Activated naive CD4-positive, alpha-beta T cell treated with anti-CD3 and anti-CD28 coated beads, Interleukin-2, amount 50 U/mL, for 72 hours (primary cell): ENCODE measurements at places on chromosomes 16 and 17. TPM values are rescaled to one million over a fixed set of nuclear protein-coding genes. Genes with fewer than 3 reads are reported as not detected.

HS3ST3B1 gene
- total RNA-seq = 5.0 TPM

DNA sequence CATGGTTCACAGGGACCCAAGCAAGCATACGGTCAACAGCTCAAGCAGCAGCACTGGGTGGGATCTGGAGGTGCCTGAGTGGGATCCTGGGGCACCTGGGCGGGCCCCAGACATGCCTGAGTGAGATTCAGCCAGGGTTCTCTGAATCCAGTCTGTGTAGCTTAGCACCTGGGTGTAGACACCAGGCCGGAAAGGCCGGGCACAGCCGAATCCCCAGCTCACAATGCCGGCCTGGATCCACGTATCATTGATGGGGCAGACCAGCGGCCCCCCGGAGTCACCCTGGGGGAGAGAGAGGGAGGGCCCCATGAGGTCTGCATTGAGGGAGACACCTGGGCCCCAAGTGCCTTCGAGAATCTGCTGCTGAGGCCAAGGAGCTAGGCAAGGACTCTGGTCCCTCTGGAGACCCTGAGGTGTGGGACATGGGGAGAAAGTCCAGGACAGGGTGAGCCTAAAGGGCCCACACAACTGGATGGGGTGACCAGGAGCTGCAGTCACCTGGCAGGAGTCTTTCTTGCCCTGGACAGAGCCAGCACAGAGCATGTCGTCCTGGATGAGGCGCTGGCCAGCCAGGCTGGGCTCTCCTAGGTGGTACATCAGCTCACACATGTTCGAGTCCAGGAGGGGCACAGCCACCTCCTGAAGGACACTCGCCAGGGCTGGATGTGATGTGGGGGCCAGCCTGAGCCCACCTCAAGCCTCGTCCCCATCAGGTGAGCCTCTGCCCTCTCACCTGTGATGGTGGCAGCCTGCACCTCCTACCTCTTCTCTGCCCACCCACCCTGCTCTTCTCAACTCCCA lies 9.7 kb downstream of the ZG16B start:
- DNase-seq = no peak

DNA sequence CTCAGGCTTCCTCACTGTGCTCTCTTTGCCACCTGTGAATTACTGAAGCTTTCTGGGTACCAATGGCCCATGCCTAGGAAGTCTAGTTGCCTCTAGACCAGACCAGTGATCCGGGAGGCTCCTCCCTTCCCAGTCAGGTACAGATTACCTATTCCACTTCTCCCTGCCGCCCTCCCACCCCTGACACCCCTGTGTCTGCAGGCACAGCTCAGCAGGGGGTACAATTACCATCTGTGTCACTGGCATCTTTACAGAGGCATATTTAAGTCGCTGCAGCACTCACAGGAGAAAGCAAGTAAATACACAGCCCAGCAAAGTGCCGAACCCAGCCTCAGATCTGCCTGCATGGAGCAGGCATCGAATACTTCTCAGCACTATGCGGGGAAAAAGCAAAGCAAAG lies 5.3 kb upstream of the WSCD1 start:
- no peak for DNase-seq

TLCD3B gene
- total RNA-seq = 3.4 TPM

DNA sequence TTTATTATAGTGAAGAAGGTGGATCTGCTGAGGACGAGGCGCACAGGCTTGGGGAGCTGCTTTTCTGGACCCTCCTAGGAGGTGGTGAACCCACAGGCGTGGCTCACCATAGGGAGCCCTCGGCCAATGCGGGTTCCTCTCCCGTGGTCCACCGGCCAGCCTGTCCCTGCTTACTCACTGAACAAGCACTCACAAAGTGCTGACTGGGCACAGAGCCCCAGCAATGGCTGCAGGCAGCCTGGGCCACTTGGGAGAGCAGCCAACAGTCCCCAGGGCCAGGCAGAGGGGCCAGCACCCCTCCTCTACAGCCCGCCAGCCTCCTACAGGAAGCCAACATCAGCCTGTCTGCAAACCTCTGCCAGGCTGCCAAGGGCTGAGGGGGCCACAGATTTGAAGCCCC lies 19.1 kb upstream of the NCBP3 start:
- DNase-seq = no peak

DNA sequence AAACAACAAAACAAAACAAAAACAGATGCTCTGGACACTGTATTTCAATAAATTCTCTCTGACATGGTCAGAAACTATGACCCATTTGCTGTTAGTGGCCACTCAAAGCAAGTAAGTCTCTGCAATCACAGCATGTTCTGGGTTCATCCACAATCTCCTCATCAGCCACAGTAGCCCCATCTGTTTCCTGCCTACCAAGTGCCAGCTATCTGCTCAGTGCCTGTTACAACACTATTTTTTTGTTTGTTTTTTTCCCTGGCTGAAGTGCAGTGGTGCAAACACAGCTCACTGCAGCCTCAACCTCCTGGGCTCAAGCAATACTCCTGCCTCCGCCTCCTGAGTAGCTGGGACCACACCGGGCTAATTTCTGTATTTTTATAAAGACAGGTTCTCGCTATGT lies 137.9 kb downstream of the SOX9 start:
- DNase-seq = no peak

DNA sequence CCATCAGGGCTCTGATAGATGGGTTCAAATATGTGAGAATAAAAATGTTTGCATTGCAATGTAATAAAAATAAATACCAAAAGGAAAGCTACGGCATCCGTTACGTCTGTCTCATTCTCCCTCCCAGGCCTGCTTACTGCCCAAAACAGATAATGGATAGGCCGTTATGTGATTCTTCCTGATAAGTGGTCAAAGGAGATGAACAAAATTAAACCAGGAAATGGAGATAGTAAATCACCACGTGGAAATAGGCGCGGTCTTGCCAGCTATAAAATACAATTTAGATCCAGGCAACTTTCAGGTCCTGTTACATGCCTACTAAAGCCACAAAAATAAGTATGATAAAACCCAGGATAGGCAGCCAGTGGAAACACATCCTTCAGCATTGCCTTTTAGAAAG lies 49.5 kb upstream of the CCL1 start:
- no peak for DNase-seq

- DNase-seq = no peak
Measured at GRCh38 chr17:79960788-79961522, 74.7 kb downstream of the TBC1D16 start.

GRCh38 chr16:65624666-65625065 lies 502.8 kb upstream of the CDH11 start:
- no peak for DNase-seq

GRCh38 chr17:78126895-78127238 lies 1.7 kb downstream of the TMC6 start:
- DNase-seq = no peak

GRCh38 chr16:66084306-66084705 lies 282.2 kb upstream of the CDH5 start:
- DNase-seq = no peak

GAS7 gene
- 0.35 TPM for total RNA-seq

DNA sequence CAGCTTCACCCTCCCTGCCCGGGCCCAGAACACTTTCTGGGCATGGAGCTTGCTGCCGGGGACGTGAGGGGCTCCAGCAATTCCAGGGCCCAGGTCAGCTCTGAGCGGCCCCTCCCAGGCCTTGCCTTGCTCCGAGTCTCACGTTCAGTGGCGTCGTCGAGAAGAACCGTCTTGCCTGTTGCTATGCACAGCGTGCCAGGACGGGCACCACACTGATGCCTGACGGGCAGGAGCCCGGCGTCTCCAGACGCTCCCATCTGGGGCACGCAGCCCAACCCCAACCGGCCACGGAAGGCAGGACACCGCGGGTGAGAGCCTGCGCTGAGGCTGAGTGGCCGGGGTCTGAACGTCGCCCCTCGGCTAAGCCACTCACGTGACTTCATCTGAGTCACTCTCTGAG lies 27.1 kb downstream of the TIMM22 start:
- DNase-seq = no peak

- DNase-seq = no peak
Measured at GRCh38 chr17:3043737-3044365, 19.6 kb downstream of the OR1D5 start.

DNA sequence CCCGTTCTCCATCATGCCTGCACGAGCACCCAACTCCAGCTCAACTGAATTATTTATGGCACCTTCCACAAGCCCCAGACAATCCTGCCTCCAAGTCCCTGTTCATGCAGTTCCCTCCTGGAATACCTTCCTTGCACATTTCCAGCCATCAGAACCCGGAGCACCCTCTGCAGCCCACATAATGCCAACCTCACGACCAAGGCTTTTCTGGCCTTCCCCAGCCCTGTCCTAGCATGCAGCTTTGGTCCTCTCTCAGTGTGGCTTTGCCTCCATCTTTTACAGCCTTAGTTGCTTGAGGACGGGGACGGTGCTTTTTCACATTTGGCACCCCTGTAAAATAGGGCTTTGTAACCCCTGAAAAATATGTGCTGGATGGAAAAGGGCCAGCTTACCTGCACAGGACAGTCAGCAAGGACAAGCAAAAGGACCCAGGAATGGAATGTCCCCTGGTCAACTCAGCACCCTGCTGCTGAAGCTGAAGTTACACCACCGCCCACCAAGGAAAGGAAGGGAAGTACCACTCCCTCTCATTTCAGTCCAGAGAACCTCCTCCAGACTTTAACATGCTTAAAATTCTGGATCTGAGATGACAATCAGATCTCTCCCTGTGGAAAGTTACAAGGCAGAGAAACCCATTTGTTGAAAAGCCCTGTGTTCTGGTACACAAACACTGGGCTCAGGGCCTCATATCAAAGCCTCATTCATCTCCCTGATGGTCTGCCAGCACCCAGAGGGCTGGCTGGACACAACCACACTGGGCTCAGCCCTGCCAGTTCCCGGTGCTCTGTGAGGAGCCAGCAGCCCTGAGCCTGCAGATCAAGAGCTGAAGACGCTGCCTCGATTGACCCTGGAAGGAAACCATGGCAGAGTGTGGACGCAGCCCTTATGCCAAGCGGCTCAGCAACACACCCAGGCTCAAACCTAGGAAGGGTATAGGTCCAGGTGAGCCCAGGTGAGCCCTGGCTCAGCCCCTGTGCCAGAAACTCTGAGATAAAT lies 2.9 kb downstream of the SLC39A11 start:
- DNase-seq = no peak

SLC13A2 gene
- total RNA-seq = not detected

GRCh38 chr17:50790618-50791017 lies 23.3 kb upstream of the ANKRD40CL start:
- no peak for DNase-seq

PMFBP1 gene
- total RNA-seq = 0.16 TPM

GRCh38 chr17:9401434-9401833 lies 174.2 kb downstream of the STX8 start:
- no peak for DNase-seq

CBLN1 gene
- not detected for total RNA-seq

GRCh38 chr16:87844120-87844733 lies 25.1 kb downstream of the SLC7A5 start:
- DNase-seq = no peak

GRCh38 chr17:33837281-33837680 lies 417.8 kb upstream of the CCL2 start:
- no peak for DNase-seq

DNA sequence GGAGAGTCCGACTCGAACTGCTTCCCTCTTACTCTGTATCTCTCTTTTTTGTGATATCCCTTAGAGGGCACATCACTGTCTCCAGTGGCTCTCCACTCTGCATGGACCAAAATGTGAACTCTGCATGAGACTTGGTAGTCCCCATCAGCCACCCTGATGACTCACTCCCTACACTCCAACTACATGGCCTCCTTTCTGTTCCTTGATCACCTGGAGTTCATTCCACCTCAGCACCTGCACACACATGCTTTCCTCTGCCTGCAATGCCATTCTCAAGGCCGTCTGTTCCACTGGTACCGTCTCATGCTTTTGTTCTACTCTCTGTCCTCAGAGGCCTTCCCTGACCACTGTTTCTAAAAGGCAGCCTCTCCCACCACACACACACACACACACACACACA lies 109.3 kb downstream of the DNAH9 start:
- no peak for DNase-seq

ITGB4 gene
- 0.76 TPM for total RNA-seq

DNA sequence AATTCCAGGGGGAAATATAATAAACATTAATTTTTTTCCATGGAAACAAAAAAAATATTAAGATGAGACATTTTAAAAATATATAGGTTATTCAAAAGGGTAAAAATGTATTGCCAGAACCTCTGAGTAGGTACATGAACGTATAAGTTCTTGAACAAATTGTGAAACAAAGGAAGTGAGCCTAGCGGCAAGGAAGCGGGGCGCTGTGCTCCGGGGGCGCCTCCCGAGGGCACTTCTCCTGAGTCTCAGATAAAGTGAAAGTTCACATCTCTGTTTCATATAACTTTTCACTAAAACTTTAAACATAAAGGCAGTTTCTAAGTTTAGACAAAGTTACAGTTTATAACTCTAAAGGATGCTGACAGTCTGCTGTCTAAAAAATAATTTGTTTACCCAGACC lies 52.3 kb downstream of the TNRC6C start:
- no peak for DNase-seq

CTRB1 gene
- not detected for total RNA-seq

LRRC46 gene
- total RNA-seq = 0.46 TPM

- no peak for DNase-seq
Measured at GRCh38 chr16:77745972-77746371, 23.7 kb downstream of the NUDT7 start.
